AG04449 (cell line): ENCODE measurements at places on chromosomes 2 and 18.

- no peak for DNase-seq
These were observed 151.8 kb downstream of the EHBP1 start for GRCh38 chr2:62857139-62857931.

DNA sequence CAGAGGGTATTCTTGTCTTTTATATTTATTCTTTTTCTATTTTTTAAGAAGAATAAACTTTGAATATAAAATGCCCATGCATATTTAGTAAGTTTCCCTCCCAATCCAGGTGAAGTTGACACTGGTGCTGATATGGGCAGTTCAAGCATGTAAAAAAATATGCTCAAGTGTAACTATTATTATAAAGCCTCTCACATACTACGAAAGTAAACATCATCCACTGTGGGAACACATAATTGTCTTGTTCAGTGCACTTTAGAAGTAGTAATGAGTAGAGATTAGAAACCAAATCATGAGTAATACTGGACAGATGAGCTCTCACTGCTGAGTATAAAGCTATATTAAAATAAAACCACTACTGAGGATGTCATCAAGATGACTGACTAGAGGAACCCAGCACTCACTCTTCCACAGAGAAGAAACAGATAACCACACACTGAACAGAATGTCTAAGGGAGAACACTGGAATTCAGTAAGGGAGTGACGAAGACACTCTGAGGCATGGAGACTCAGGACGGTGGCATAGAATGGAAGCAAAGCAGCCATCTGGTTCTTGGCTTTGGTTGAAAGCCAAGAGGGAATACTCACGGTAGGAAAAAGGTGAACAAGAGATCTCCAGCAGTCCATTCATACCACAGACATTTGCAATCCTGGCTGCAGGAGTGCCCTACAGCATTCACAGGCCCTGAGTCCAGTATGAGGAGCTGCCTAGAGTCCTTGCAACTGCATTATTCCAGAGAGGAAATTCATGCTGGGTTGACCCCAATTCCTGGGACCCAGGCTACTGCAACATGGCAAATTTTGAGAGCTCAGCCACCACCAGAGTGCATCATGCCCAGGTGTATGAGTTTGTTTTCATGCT is 9.5 kb upstream of the FAM110C start:
- no peak for DNase-seq

DNA sequence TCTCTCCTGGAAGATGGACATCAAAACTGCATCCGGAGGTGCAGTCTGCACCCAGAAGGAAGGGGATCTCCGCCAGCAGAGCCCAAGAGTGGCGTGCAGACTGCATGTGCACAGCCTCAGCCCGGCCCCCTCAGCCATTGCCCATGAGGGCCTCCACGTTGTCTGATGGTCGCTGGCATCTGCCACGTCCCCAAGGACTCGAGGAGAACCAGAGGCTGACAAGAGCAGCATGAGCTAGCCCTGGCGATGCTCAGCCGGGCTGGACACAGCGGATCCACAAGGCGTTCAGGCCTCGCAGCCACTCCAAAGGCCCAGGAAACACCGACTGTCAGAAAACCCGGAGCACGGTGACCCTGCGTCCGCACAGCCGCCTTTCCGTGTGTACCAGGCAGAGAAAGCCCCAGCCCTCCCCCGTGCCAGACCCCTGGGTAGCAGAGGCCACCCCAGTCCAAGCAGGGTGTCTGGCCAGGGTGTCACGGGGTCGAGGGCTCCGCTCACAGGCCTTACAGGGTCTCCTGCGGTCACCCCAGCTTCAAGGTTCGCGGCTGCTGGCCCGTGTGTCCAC is 48.3 kb downstream of the SLC66A2 start:
- no peak for DNase-seq

DNA sequence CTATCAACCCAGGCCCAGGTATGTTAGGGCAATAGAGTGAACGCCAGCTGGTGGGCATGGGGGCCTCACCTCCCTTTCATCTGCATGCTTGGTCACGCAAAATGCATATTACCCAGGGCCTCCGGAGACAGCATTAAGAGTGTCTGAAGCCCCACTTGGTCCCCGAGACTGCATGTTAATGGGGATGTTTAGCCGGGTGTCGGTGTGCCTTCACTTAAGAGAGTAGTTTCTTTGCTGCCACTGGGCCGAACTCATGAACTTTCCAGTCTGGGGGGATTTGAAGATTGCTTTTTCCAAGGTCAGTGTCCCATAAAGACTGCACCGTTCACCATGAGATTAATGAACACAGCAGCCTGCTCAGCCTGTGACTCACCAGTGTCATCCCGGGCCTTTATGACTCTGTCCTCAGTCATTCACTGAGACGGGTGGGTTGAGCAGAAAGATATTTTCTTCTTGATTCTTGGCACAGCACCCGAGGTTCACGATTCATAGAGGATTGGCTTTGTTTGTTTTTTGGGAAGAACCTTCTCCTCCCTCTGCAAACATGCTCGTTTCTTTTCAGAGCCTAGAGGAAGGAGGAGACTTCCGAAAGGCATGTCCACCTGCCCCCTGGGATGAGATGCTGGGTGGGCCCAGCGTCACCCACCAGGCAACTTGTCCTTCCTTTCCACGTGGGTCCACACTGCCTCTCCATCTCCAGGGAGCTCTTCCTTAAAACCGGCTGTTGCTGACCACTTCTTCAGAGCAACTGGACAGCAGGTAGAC is 199.1 kb downstream of the GLI2 start:
- peak; percentile 83 for DNase-seq

- DNase-seq, result no peak
These were observed 58.6 kb upstream of the RNF152 start for GRCh38 chr18:61951396-61951795.

- DNase-seq, result no peak
These were observed 254.1 kb downstream of the HDAC4 start for GRCh38 chr2:239146741-239147181.

DNA sequence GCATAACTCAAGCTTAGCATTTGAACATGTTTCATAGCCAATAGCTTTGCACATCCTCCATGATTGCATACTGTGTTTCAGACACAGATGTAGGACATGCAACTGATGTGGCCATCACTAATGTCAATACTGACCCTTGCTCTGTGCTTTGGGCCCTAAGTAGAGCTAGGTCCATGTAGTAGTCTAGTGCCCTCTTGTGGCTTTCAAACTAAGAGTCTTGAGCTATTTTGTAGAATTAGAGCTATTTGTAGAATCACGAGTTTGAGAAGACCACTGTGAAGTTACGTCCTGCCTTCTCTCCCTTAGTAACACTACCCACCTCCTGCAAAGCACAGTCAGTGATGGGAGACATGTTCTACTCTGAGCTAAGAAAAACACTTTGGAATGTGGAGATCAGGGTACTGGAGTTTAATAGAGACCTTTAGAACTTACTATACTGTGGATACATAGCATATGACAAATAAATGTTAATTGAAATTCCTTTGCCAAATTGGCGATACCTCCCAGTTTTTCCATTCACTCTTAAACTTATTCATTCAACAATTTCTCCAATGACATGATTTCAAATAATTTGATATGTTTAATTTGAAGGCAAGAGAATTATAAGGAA is 306.5 kb upstream of the TNP1 start:
- no peak for DNase-seq

DNA sequence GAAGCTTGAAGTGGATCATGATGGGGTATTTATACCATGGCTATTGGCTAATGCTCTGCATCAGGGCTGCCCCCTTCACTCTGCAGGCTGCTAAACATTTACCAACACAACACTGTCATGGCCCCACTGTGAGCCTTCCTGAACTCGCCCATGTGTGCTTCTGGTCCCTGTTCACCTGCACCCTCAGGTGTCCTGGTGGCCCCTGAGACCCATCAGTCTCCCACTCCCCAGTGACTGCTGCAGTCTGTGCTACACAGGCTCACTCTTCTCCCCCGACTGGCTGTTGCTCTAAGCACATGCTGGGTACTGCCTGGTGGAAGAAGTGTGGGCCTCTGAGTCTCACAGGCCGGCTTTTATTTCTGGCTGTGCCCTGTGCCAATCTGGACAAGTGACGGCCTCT is 183.0 kb upstream of the HS6ST1 start:
- DNase-seq, result no peak

- DNase-seq, result peak; percentile 72
These were observed 40.7 kb upstream of the RAB27B start for GRCh38 chr18:54787616-54788015.

GRCh38 chr2:166117491-166117890 is 10.3 kb downstream of the SCN1A start:
- DNase-seq, result no peak

DNA sequence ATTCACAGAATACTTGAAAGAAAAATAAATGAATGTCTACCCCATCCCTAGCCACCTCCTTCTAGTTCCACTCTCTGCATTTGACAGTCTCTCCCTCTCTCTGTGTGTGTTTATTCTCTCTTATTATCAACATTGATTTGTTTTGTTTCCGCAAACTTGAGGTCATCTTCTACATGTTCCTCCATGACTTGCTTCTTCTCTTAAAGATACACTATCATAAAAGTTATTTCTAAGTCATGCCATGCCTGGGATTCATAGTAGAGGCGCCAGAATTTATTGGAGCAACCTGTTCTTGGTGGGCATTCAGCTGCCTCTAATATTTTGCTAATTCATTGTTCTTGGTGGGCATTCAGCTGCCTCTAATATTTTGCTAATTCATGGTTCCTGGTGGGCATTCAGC is 58.9 kb upstream of the SMAD7 start:
- DNase-seq, result no peak

DNA sequence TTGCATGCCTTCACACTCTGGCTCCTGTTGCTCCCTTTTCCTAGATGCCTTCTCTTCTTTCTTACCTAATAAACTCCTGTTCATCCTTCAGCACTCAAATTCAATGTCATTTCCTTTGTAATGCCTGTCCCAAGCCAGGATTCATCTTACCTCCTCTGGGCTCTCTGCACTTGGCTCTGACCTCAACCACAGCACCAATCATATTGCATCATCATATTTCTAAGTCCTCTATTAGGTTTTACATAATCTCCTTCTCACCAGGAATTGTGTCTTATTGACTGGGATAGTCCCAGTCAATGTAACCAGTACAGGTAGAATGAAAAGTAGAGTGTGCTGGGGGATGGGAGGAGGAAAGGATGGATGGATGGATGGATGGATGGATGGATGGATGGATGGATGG is 187.1 kb downstream of the NRP2 start:
- no peak for DNase-seq

GRCh38 chr18:45384137-45384961 is 230.9 kb upstream of the SLC14A2 start:
- DNase-seq, result no peak

DNA sequence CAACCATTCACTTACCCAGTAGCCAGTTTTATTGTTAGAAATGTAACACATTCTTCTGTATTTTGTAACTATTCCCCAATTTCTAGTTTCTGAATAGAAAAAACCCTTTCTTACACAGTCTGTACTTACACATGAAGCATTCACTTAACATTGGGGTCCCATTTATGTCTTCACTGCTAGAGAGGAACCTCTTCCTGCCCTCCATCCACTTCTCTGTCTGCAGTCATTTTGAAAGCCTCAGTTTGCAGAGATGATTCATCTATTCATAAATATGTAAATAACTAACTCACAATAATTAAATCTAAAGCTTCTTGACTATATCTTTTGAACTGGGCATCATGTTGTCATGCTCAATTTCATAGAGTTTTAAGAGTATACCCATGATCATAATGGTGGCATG is 55.9 kb downstream of the ZRANB3 start:
- no peak for DNase-seq

GRCh38 chr2:149191915-149192314 is 138.5 kb upstream of the LYPD6 start:
- no peak for DNase-seq

DNA sequence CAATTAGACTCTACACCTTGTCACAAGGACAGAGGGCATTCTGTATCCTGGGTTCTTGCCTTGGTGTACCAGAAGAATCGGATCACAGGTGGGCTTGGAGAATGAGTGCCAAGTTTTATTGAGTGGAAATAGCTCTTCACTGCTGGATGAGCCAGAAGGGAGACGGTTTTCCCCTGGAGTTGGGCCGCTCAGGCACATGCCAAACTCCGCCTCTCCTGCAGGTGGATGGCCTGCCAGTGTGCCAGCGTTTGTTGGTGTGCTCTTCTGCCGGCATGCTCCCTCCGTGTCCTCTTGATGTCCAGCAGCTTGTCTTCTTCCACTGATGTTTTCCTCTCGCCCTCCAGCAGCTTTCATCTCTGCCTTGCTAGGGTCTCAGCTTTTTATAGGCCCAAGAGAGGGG is 115.5 kb upstream of the RAB27B start:
- DNase-seq, result no peak

GRCh38 chr2:218149098-218149497 is 17.7 kb downstream of the CXCR1 start:
- no peak for DNase-seq
